ENCODE measurements at places on chromosomes 13 and 19.

GRCh38 chr13:64556376-64556775, 2673.8 kb downstream of the PCDH9 start:
- DNase-seq: no peak

DNA sequence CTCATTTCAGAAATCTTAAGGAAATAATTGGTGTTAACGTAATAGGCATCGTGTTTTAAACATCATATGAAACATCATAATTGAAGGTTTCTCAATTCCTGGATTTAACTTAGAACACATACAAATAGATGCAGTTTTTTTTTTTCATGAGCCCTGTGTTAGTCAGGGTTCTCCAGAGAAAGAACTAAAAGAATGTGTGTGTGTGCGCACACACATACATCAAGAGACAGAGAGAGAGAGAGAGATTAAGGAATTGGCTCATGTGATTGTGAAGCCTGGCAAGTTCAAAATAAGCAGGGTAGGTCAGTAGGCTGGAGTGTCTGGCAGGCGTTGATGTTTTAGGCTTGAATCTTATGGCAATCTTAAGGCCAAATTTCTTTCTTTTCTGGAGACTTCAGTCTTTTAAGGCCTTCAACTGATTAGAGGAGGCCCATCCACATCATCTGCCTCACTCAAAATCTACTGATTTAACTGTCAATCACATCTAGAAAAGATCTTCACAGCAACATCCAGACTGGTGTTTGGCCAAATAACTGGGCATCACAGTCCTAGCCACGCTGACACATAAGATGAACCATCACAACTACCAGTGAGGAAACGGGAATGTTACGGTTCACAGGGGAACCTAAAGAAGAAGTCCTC, 25.2 kb downstream of the SPATA13 start:
- DNase-seq: peak; percentile 72

GRCh38 chr13:89925107-89925506, 1422.4 kb upstream of the MIR17HG start:
- peak; percentile 56 for DNase-seq

- no peak for DNase-seq
These were observed 7.3 kb downstream of the PTGER1 start for GRCh38 chr19:14467816-14468215.

DNA sequence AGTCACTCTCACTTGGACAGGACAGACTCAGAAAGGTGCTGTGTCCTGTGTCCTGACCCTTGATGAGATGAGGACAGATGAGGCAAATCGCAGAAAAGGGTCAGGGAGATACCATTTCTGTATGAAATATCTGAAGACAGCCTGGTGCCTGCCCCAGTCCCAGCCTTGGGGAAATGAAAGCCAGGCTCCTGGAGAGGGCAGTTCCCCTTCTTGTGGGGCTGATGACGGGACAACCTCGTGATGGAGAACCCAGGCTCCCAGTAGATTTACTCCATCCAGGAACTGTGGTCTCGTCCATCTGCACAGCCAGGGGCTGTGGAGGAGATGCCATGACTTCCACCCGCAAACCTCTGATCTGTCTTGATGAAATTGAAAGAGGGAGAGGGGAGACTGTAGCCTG, 13.8 kb downstream of the LILRB1 start:
- no peak for DNase-seq

DNA sequence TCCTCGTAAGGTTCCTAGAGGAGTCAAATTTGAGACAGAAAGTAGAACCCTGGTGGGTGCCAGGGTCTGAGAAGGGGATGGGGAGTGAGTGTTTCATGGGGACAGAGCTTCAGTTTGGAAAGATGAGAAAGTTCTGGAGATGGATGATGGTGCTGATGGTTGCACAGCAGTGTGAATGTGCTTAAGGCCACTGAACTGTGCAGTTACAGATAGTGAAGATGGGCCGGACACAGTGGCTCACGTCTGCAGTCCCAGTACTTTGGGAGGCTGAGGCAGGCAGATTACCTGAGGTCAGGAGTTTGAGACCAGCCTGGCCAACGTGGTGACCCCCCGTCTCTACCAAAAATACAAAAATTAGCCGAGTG, 917 bp downstream of the SPC24 start:
- no peak for DNase-seq

DNA sequence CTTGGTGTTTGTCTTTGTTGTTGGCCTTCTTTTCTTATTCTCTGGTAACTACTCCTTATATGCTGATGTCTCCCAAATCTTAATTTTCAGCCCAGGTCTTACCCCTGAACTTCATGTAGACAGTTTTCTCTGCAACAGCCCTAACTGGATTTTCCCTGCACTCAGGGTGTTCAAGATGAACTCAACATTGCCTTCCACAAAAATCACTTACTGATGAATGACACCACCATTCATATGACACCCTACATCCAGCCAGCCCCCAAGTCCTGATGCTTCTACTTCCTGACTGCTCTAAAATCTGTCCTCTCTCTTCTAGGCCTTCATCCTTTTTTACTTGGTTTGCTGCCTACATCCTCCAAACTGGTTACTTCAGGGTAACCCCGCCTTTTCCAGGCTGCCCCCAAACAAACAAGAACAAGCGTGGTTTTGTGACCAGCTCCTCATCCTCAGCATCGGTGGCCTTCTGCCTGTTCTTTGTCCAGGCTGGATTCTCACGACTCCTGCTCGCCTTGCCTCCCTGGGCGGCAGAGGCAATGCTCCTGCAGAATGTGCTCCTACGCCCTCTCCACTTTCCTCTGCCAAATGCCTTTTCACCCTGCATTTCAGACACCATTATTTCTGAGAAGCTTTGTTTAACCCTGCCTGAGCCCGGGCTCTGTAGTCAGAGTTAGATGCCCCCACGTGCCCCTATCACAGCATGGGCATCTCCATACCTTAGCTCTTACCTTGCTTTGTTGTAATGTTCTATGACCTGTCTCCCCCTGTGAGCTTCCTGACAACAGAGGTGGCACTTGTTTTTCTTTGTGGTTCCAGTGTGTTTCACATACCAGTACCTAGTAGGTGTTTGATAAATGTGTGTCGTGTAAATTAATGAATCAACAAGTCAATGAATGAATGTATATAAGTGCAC, 61.8 kb downstream of the WDFY2 start:
- DNase-seq: no peak

- no peak for DNase-seq
These were observed 162.6 kb downstream of the TEX29 start for GRCh38 chr13:111482806-111483620.

DNA sequence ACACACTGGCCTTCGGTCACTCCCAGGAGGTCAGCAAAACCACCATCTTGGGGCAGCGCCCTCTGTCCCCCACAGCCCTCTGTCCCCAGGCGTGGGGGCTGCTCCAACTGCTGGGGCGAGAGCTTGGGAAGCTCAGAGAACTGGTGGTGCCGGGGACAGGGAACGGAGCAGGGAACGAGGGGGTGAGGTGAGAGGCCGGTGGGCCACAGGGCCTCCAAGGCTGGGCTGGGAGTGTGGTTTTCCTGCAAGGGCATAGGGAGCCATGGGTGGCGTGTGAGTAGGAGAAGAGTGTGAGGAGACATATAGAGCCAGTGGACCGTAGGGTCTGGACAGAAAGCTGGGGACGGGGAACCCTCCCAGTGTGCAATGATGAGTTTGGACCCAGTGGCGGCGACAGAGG, 34.1 kb downstream of the F2RL3 start:
- no peak for DNase-seq

DNA sequence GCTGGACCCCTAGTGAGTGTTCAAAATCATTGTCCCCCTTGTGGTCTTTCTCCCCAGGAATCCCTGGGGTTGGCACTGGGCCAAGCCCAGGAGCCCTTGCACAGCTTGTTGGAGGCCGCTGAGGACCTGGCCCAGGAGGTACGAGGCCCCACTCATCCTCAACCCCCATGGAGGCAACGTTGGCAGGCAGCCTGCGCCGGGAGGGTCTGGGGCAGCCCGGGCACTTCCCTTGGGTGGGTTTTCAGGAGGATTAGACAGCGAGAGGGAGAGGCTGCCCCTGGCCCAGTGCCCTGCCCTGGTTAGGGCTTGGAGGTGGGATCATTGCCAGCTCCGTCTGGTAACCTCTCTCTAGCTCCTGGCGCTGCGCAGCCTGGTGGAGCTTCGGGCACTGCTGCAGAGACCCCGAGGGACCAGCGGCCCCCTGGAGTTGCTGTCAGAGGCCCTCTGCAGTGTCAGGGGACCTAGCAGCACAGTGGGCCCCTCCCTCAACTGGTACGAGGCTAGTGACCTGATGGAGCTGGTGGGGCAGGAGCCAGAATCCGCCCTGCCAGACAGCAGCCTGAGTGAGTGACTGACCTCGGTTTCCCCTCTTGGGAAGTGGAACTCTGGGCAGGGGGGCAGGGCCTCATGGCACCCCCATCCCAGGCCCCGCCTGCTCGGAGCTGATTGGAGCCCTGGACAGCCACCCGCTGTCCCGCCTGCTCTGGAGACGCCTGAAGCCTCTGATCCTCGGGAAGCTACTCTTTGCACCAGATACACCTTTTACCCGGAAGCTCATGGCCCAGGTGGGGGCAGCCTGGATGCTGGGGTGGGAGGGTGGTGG, 3.0 kb downstream of the ABCA7 start:
- no peak for DNase-seq

GRCh38 chr13:111130116-111130508, 15.0 kb downstream of the ARHGEF7 start:
- no peak for DNase-seq

GRCh38 chr13:102028206-102028605, 373.6 kb downstream of the FGF14 start:
- DNase-seq: no peak

DNA sequence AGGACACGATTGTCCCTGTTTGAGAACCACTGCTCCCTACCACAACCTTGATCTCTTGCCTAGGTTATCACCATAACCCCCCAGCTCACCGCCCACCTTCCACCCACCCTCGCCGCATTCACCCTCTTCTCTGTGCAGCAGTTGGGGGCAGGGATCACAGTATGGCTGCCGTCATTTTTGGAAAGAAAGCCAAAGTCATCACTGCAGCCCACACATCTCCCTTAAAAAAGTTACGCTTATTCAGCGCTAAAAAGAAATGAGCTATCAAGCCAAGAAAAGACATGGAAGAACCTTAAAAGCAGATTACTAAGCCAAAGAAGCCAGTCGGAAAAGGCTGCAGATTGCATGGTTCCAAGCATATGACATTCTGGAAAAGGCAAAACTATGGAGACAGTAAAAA, 10.5 kb upstream of the PPP6R1 start:
- no peak for DNase-seq

DNA sequence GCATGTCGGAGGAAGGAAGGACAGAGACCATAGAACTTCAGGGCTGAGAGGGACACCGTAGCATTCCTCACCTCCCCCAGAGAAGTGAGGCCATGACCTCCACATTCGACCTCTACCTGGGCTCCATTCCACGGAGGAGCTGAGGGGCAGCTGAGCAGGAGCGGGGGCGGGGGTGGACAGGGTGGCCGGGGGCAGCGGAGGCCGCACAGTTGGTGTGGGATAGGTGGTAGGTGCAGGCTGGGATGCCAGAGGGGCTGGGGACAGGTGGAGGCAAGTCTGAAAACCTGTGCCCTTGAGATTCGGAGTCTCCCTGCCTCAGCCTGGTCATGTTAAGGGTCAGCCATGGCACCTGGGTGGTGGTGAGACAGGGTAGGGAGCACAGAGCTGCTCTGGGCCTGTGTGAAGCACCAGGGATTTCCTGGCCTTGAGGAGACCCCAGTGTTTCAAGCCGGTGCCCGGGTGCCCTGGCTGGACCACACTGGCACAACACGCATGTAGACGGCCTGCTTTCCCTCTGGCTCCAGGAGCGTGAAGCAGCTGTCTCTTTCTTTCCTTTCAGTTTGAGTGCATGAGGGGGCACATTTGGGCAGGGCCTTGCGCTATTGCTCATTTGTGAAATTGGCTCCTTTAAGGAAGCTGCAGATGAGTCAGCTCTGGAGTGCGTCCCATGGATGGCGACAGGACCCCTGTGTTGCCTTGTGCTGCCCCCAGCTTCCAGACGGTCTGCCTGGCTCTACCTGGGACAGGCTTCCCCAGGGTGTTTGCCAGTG, 51.8 kb downstream of the TSSK6 start:
- DNase-seq: peak; percentile 54

DNA sequence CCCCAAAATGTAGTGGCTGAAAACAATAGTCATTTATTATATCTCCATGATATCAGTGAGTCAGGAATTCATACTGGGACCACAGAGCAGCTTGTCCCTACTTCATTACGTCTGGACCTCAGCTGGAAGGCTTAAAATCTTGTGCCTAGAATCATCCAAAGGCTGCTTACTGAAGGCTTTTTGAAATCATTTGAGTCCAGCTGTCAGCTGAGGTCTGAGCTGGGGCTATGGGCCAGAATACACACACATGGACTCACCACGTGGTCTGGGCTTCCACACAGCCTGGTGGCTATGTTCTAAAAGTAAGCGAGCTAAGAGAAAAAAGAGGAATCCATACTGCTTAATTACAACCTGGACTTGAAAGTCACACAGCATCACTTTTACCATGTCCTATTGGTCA, 209.2 kb downstream of the KCTD12 start:
- peak; percentile 20 for DNase-seq

- no peak for DNase-seq
These were observed 66.2 kb upstream of the XPO4 start for GRCh38 chr13:20968745-20969144.

DNA sequence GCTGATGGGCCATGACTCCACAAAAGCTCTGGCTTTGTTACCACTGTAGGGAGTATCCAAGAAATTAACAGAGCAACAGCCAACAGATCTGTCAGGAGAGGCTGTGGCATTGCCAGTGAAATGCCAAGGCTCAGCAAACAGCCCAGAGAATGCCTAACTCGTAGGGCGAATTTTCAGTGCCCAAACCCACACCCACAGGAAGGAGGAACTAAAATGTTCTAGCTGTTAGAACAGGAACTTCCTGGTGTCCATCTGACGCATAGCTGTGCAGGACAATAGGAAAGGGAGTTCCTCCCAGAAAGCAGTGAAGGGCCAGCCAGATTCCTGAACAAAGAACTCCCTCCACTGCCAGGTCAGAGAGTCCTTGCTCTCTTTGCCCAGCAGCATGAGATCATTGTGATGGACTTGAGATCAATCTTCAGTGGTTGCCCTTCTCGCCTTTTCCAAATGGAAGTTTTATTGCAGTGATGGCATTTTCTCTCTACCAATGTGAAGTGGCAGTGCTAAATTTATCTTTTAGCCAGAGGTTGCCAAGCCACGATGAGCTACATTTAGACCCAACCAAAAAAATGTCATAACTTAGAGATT, 224.2 kb upstream of the STARD13 start:
- DNase-seq: no peak

DNA sequence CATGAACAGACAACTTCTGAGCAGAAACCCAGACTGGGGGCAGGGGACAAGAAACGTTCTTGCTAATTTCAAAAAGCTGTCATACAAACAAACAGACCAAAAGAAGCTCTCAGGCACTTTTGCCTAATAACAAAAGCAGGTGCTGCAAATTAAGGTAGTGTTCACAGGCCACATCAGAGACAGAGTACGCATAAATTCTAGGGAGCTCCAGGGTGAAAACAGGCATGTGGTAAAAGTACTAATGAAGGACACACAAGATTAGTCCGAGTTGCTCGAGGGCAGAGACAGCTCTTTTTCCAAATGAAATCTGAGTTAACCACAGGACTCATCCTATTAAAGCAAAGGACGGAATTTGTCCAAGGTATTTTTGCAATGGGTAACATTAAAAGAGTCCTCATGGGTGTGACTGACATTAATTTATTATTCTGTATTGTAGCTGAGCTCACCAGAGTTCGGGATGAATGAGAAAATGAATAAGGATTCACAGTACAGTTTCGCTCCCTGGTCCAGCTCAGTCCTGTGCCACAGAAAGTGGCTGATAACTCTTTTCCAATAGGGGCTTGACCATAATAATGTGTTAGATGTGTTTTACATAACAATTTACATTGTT, 197.3 kb downstream of the LHFPL6 start:
- no peak for DNase-seq

GRCh38 chr13:75236774-75237173, 245.2 kb downstream of the TBC1D4 start:
- peak; percentile 7 for DNase-seq

Measured in HCEC 1CT (cell line).